ENCODE measurements at places on chromosomes 1 and 21.

DNA sequence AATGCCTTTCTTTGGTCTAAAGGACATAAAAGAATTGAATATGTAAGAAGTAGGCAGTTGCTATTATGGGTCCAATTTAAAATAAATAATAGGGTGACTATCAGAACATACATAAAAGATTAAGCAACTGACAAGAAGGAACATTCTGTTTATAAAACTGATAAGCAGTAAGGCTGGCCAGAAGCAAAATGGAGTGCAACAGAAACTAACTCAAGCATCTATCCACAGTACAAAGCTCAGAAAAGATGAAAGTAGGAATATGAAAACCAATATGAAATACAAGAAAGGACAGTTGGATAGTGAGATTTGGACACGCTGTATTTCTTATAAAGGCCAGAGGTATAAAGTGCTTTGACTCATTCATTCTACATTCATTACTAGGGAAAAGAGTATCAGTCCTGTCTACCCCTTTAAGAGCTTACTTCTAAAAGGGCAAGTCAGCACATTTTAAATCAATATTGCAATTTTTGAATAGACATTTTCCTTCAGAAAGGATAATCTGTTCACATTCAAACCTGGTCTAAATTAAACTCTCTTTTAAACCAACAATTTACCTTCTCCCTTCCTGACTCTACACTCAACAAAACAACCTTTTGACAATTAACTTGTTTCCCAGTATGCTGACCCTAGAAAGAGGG is 14.4 kb downstream of the ALDH9A1 start:
- DNase-seq: no peak

GRCh38 chr1:10132852-10133251 is 77.5 kb upstream of the KIF1B start:
- no peak for DNase-seq

DNA sequence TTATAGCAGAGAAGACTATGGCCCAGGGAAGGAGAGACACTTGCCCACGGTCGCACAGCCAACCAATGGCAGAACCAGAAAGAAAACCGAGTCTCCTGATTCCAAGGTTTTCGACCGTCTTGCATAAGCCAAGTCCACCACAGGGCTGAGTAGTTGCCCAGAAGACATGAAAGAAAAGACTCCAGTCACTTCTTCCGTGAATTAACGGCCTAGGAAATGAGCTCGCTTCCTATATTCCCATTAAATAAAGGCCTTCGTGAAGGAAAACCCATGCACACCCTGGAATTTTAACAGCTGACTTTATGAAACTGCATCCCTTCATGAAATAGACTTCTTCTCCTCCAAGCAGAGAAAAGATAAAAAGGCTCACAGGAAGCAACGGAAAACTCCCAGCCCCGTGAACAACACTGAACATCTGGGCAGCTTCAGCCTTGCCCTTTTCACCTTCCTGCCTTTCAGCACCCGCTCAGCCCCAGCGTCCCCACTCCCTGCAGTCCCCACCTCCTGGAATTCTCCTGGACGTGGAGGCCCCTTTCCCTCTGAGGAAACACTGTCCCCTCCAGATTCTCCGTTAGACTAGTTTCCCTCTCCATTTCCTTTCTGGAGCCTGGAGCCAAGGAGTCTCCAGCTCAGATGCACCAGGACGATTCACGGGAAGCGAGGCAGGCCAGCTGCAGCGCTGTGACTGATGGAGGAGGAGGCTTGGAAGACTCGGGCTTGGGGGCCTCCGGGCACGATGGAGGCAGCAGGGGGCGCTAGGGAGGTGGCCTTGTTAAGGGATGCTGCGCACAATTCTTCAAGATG is 2.7 kb upstream of the MYOC start:
- no peak for DNase-seq

DNA sequence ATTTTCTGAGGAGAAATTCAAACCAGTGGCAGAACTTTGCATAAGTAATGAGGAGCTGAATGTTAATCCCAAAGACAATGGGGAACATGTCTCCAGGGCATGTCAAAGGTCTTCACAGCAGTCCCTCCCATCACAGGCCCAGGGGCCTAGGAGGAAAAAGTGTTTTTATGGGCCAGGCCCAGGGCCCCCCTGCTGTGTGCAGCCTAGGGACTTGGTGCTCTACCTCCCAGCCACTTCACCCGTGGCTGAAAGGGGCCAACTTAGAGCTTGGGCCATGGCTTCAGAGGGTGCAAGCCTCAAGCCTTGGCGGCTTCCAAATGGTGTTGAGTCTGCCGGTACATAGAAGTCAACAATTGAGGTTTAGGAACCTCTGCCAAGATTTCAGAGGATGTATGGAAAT is 854.0 kb downstream of the LRRIQ3 start:
- DNase-seq: no peak

DNA sequence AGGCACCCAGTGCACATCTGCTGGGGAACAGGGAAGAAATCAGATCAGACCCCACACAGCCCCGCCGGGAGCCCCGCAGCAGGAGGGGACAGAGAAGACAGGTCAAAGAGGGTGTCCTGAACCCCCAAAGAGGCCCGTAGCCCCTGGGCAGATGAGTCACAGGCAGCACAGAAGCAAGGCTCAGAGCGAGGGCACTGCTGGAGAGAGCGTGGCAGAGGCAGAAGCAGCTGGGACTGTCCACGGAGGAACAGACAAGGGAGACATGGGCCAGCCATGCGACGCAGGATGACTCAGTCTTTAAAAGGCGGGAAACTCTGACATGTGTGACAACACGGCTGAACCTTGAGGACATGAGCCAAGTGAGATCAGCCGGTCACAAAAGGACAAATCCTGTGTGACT is 14.5 kb upstream of the PRDM16 start:
- DNase-seq: no peak

DNA sequence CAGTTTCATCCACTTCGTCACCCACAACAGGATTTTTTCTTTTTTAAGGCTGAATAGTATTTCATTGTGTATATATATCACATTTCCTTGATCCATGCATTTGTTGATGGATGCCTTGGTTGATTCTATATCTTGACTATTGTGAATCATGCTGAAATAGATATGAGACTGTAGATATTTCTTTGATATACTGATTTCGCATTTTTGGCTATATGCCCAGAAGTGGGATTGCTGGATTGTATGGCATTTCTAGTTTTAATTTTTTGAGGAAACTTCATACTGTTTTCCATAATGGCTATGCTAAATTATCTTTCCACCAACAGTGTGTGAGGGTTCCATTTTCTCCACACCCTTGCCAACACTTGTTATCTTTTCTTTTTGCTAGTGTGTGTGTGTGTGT is 5.0 kb downstream of the GUCA2B start:
- no peak for DNase-seq

- no peak for DNase-seq
Measured at GRCh38 chr1:55057956-55058298, 18.6 kb downstream of the PCSK9 start.

GRCh38 chr1:95012389-95012788 is 60.4 kb downstream of the ALG14 start:
- no peak for DNase-seq

GRCh38 chr1:22808186-22808675 is 97.6 kb downstream of the EPHB2 start:
- DNase-seq: no peak

GRCh38 chr1:203538726-203539125 is 44.8 kb downstream of the OPTC start:
- no peak for DNase-seq

DNA sequence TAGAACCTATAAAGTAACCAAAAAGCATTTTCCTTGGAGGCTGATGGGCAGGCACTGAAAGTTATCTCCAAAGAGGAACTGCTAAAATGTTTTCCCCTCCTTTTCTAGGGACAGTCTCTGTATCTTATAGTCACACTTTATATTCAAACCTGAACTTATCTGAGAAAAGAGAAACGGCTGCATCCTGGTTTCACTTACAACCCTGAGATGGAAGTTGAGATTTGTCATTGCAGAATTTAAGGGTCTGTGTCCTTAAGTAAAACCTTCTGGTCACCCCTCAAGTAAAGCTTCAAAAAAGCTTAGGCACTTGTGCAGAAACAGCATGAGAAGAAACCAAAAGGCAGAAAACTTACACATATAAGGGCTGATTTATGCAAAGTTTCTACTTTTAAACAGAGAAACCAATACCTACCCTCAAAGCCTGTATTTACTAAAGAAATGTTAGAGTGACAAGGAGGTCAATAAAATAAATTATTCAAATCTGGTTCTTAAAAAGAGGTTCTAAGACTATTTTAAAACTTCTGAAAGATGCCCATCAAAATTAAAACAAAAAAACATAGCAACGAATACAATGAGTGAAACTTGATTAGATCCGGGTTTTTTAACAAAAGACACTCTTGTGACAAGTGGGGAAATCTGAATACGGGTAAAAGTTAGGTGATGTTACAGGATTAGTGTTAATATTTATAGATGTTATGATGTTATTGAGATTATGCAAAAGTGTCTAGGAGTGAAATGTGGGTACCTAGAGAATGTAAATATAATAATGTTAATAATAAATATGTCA is 9.9 kb downstream of the CD58 start:
- no peak for DNase-seq

DNA sequence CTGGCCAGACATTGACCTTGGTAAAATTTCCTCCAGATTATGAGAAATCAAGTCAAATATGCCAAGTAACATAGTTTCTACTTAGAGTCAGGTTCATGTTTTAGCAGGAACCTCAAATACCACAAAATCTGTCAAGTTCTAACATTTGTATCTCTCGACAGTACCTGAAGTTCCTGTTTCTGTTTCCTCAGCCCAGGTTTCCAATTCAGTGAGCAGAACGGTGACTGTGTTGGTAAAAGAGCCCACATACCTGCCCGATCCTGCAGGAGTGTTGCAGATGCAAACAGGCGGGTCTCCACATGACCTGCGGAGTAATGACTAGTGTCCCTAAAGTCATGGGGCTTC is 57.9 kb upstream of the LGALS8 start:
- no peak for DNase-seq

DNA sequence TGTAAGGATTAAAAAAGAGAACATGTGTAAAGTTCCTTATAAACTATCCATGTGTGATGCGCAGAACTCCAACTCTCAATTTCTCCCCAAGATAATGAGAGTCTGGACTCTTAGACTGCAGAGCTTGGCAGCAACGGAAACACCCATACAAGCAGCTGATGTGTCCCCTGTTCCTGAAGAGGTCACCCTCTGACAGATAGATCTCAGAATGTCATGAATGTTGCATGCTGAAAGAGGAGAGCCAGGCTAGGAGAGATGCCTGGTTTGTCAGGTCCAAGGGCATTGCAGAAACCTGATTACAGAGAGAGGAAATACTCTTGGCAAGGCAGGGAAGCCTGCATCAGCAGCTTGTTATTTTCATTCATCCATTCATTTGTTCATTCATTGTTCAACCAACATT is 24.2 kb downstream of the MTARC1 start:
- DNase-seq: no peak

GRCh38 chr1:36172983-36173382 is 17.0 kb downstream of the MAP7D1 start:
- DNase-seq: no peak

DNA sequence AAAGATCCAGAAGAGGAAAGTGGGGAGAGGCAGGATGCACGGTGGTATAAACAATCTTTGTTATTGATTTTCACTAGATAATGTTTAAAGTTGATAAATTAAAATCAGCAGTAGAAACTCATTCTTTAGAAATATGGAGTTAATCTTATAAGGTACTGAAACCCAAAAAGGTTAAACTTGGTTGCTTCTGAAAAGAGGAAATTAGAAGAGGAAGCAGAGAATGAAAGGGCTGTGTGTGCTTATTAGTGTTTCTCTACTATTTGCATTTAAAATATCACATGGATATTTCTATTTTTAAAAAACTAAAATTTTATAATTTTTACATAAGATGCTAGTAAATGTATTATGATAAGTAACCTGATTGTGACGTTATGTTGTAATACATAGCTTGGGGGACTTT is 24.4 kb downstream of the C1orf141 start:
- DNase-seq: no peak

GRCh38 chr1:224433701-224434672 is 610 bp downstream of the WDR26 start:
- DNase-seq: no peak

GRCh38 chr1:199067483-199067882 is 428.6 kb downstream of the PTPRC start:
- no peak for DNase-seq

- no peak for DNase-seq
Measured at GRCh38 chr1:23401313-23401712, 23.2 kb downstream of the TCEA3 start.

- no peak for DNase-seq
Measured at GRCh38 chr1:240387051-240387450, 224.9 kb downstream of the GREM2 start.

DNA sequence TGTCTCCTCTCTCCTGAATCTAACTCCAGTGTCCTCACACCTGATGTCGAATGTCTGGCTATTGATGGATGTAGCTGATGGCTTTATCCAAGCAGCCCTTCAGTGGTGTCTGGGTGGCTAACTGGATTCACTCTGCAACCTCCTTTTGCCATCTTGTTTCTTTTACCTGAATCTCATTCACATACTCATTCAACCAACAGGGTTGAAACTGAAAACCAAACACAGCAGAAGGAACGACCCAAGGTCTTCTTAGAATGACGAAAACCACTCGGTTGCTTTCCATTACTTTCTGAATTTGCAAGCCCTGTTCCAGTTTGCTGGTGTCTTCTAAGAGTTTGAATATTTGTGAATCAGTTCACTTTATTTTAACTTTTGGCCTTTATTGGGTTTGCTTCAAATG is 424.3 kb upstream of the CXADR start:
- DNase-seq: no peak

DNA sequence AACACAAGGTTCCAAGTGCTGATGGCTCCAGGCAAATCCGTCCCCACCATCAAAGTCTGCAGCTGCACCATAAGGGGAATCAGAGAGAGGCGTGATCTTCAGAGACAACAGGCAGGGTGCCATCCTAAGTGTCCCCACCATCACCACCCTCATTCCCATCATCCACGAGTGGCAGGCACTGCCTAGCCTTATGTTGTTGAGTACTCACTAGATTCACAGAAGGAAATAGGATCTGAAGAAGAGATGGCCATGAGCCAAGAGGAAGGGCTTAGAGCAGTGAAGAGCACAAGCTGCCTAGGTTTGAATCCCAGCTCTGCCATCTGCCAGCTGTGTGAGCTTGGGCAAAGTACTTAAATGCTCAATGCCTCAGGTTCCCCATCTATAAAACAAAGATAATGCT is 207.3 kb upstream of the CSF3R start:
- DNase-seq: no peak

GRCh38 chr1:2411801-2412394 is 466 bp downstream of the PEX10 start:
- DNase-seq: no peak

DNA sequence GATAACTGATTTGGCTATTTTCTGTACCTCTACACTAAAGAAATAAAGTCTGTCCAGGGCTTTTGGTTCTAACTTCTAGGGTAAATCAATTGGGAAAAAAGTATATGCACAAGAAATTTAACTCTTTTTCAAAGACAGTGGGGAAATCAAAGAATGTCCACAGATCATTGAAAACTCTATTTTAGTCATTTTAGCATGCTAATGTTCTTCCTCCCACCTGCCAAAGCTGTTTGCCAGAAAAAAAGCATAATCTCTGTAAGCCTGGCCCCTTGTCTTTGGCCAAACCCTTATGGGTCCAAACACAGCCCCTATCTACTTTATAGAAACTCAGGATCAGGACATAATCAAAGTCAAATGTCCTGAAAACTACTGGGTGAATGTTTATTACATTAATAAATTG is 302.2 kb upstream of the ESRRG start:
- no peak for DNase-seq
